ENCODE measurements at places on chromosomes 1 and 21.

DNA sequence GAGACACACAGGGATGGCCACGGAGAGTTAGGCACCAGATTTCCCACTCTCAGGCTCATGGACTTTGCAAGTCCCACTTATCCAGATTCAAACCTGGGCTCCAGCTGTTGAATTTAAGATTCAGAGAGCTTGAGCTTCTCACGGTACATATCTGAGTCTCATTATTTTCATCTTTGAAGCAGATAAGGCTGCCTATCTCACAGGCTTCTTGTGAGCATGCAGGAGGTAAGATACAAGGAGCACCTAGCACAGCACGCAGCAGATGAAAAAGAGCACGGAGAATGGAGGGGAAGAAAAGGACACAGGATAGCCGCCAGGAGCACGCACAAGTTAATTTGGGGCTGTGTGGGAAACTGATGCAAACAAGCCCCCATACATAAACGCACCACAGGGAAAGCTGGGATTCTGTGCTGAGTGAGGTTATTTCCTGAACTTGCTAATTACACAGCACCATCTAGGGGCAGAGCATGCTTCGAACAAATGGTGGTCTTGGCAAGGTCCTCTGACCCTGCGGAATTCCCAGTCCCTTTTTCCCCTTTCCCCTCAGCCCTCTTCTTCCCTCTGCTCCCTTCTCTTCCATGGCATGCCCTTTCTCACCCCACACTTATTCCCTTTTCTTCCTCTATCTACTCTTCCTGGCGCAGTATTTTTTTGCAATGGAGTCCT lies 134.7 kb upstream of the VANGL1 start:
- DNase-seq: no peak
- H3K4me1 ChIP-seq: no peaks in the 10 kb centered on the region
- no peak overlapping the region for H3K4me3 ChIP-seq
- no peaks in the 10 kb centered on the region for H3K36me3 ChIP-seq
- H3K27ac ChIP-seq: no peak overlapping the region

DNA sequence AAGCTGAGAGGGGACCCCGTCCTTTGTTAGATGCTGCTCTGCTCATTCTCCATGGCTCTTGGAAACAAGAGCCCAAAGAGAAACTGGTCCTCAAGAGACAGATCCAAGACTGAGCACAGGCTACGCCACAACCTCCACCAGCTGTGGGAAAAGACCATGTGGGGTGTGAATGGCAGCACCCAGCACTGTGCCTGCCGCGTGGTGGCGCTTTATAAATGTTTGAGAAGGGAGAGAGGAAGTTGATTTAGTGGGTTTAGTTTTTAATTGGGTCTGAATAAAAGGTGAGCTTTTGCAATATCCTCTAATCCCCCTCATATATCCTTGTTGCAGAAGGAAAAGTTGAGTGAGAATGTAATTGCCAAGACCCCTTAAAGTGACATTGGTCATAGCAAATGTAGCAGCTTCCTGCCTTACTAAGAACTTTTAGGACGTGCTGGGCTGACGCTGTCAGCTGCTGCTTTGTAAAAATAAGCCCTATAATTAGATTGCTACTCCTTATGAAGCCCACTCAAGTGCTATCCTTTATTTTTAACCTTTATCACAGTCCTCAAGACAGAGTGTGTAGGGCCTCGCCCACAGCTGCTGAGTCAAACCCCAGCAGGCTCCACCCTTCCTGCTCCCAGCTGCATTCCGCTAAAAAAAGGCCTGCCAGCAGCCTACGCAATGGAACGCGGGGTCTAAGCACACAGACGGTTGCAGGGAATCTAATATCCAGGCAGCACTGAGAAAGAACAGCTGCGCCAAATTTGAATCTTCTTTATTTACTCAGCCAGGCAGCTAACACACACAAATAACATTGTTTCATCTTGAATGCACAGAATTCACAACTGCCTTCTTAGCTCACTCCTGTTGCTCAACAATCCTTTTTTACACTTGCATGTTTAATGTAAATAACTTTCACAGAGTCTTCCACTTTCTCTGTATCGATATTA lies 47.4 kb upstream of the PRDX6 start:
- H3K27me3 ChIP-seq: no peaks in the 10 kb centered on the region
- H3K4me1 ChIP-seq: peaks cover 21% of the 10 kb centered on the region
- peak; percentile 90 for DNase-seq

GRCh38 chr1:159914252-159915018 lies 10.9 kb downstream of the TAGLN2 start:
- DNase-seq: peak; percentile 57
- peaks cover 31% of the 10 kb centered on the region for H3K36me3 ChIP-seq
- peaks cover 67% of the 10 kb centered on the region for H3K4me1 ChIP-seq
- H3K4me3 ChIP-seq: no peak overlapping the region
- no peaks in the 10 kb centered on the region for H3K27me3 ChIP-seq

DNA sequence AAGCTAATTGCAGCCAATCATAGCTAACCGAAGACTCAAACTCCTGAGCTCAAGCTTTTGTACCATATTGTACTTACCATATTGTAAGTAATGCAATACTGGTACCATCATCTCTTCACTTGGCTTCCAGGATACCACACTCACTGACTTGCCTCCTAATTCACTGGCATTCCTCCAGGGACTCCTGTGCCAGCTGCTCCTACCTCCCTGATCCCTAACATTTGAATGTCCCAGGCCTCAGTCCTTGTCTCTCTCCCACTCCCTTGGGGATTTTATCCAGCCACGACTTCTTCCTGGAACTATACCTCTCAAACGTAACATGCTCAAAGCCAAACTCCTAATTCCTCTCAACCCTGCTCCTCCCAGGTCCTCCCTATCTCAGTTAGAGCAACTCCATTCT lies 33.8 kb downstream of the USP48 start:
- no peak for DNase-seq
- no peaks in the 10 kb centered on the region for H3K27me3 ChIP-seq
- no peaks in the 10 kb centered on the region for H3K4me1 ChIP-seq
- H3K4me3 ChIP-seq: no peak overlapping the region
- no peak overlapping the region for H3K27ac ChIP-seq

DNA sequence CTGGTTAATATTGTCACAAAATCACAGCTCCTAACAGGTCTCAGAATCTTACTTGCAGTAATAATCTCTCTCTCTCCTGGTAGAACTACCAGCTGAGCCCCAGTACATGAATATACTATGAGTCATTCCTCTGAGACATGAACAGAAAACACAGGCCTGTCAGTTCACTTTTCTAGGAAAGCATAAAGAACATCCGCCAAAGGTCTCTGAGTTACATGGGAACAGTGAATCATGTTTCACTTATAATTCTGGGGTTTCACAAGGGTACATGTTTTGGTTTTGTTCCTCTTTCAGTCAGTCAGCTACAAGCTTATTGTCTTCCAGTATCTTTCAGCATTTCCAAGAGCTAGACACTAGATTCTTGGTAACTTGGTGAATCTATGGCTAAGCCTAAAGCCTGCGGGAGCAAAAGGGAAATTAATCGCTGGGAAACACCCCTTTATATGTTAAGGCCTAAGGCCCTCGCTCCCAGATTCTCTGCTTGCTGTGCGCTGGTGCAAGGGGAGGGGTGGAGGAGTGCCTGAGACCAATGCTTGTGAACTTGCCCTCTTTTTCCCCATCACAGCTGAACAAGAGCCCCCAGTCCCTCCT lies 31.7 kb downstream of the IFNGR2 start:
- H3K27ac ChIP-seq: peak overlapping the region; percentile 68
- no peaks in the 10 kb centered on the region for H3K4me1 ChIP-seq
- H3K4me3 ChIP-seq: no peak overlapping the region
- no peak for DNase-seq
- H3K27me3 ChIP-seq: no peaks in the 10 kb centered on the region

DNA sequence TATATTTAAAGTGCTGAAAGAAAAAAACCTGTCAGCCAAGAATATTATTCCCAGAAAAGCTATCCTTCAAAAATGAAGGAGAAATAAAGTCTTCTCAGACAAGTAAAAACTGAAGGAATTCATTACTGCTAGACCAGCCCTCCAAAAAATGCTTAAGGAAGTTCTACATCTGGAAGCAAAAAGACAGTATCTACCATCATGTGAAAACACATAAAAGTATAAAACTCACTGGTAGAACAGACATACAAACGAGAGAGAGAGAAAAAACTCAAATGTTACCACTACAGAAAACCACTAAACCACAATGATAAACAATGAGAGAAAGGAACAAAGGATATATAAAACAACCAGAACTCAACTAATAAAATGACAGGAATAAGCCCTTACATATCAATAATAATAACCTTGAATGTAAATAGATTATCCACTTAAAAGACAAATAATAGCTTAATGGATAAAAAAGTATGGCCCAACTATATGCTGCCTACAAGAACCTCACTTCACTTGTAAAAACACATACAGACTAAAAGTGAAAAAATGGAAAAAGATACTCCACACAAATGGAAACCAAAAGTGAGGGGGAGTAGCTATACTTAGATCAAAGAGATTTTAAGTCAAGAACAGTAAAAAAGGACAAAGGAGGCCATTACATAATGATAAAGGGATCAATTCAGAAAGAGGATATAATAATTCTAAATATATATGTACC lies 22.0 kb downstream of the NSL1 start:
- peaks cover 4% of the 10 kb centered on the region for H3K36me3 ChIP-seq
- H3K27ac ChIP-seq: no peak overlapping the region

DNA sequence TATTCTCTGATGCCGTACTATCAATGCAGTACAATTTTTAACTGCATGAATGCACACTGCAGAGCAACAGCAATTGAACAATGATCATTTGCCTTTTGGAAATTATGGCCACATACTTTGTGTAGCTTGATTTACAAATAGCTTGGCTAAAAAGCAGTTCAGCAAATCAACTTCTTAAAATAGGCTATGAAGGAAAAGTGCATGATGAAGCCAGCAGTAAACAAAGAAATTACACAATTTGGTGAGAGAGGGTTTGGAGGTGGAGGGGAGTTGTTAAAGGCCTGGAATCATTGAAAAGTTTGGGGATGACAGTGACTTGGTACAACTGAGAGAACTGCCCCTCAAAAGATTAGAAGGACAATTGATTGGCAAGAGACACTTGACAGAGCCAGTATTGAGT lies 6.5 kb downstream of the PIGM start:
- no peak overlapping the region for H3K4me3 ChIP-seq
- H3K27me3 ChIP-seq: no peaks in the 10 kb centered on the region
- no peak for DNase-seq
- H3K36me3 ChIP-seq: no peaks in the 10 kb centered on the region
- peaks cover 14% of the 10 kb centered on the region for H3K4me1 ChIP-seq
- no peak overlapping the region for H3K27ac ChIP-seq

DNA sequence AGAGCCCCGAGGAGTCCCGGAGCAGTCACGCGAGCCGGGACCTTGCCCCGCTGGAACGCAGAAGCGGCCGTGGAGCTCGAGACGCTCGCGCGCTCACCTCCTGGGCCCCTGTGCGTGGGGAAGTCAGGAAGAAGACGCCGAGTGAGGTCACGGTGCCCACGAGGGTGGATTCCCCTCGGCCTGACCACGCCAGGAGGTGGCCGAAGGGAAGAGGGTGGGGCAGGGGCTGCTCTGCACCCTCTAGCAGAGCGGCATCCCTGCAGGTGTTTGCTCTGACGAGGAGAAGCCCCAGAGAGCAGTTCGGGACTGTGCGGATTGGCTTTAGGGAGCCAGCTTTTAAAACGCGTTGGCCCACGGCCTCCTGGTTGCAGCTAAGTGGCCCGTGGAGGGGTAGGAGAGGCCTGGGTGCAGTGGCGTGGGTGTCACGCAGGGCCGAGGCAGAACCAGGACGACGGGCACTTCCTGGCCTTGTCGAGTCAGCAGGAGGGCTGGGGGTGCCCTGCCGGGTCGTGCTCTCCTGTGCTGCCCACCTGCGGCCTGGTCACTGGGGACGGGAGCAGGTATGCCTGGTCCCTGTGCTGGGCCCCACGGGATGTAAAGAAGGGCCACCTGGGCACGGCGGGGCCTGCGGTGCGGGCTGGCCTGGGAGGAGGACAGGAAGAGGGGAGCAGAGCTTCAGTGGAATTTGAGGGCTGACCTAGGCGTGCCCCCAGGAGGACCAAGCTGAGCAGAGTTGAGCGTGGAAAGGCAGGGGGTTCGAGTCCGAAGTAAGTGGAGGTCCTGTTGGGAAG lies 1.0 kb downstream of the PDXK start:
- peaks cover 36% of the 10 kb centered on the region for H3K4me1 ChIP-seq
- no peaks in the 10 kb centered on the region for H3K27me3 ChIP-seq
- H3K36me3 ChIP-seq: peaks cover 11% of the 10 kb centered on the region
- H3K27ac ChIP-seq: peak overlapping the region; percentile 96

DNA sequence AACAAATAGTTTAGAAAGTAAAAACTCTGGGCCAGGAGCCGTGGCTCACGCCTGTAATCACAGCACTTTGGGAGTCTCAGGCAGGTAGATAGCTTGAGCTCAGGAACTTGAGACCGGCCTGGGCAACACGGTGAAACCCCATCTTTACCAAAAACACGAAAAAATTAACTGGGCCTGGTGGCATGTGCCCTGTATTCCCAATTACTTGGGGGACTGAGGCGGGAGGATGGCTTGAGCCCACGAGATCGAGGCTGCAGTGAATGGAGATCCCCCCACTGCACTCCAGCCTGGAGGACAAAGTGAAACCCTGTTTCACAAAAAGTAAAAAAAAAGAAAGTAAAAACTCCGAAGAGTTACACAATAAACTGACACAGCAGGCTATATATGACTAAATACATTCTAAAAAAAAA lies 10.6 kb downstream of the CEP170 start:
- H3K27ac ChIP-seq: no peak overlapping the region
- peaks cover 11% of the 10 kb centered on the region for H3K4me1 ChIP-seq
- no peaks in the 10 kb centered on the region for H3K27me3 ChIP-seq
- H3K36me3 ChIP-seq: no peaks in the 10 kb centered on the region
- no peak overlapping the region for H3K4me3 ChIP-seq

- H3K27me3 ChIP-seq: no peaks in the 10 kb centered on the region
- no peak overlapping the region for H3K4me3 ChIP-seq
- DNase-seq: peak; percentile 80
Measured at GRCh38 chr21:45138199-45139002, 64.0 kb downstream of the ADARB1 start.

- no peak overlapping the region for H3K27ac ChIP-seq
- H3K36me3 ChIP-seq: no peaks in the 10 kb centered on the region
- no peaks in the 10 kb centered on the region for H3K4me1 ChIP-seq
- H3K4me3 ChIP-seq: no peak overlapping the region
Measured at GRCh38 chr1:112021263-112021662, 31.8 kb upstream of the KCND3 start.

GRCh38 chr1:50873458-50874187 lies 86.4 kb downstream of the FAF1 start:
- no peak for DNase-seq
- no peaks in the 10 kb centered on the region for H3K27me3 ChIP-seq
- H3K27ac ChIP-seq: no peak overlapping the region
- no peaks in the 10 kb centered on the region for H3K36me3 ChIP-seq
- no peak overlapping the region for H3K4me3 ChIP-seq

- no peak overlapping the region for H3K4me3 ChIP-seq
- H3K4me1 ChIP-seq: no peaks in the 10 kb centered on the region
- no peaks in the 10 kb centered on the region for H3K36me3 ChIP-seq
- H3K27ac ChIP-seq: no peak overlapping the region
Measured at GRCh38 chr1:84763912-84764680, 73.8 kb upstream of the SSX2IP start.

- no peak for DNase-seq
- H3K4me1 ChIP-seq: peaks cover 4% of the 10 kb centered on the region
- H3K4me3 ChIP-seq: no peak overlapping the region
- H3K27me3 ChIP-seq: no peaks in the 10 kb centered on the region
- H3K36me3 ChIP-seq: no peaks in the 10 kb centered on the region
Measured at GRCh38 chr21:36459098-36459497, 20.8 kb downstream of the CLDN14 start.

GRCh38 chr1:112818990-112819689 lies 104.0 kb upstream of the PPM1J start:
- DNase-seq: no peak
- H3K4me1 ChIP-seq: peaks cover 5% of the 10 kb centered on the region
- no peaks in the 10 kb centered on the region for H3K36me3 ChIP-seq
- H3K4me3 ChIP-seq: no peak overlapping the region
